ENCODE measurements at places on chromosomes 16 and 17.

GRCh38 chr16:31186176-31186575 lies 6.2 kb downstream of the FUS start:
- no peak for DNase-seq

DNA sequence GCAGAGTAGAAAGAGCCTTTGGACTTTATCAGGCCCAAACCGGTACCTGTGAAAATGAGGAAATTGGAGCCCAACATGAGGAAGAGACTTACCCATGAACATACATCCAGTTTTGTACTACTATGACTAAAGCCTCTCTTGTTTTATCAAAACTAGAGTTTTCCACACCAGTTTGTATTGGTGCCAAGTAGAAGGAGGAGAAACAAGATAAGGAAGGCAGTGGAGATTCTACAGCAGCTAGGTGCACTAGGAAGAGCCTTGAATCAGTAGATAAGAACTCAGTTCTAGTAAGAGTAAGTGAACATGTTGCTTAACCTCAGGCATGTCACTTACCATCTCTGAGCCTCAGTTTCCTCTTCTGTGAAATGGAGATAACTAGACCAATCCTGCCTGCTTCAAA lies 13.7 kb upstream of the TMEM132E start:
- no peak for DNase-seq

DNA sequence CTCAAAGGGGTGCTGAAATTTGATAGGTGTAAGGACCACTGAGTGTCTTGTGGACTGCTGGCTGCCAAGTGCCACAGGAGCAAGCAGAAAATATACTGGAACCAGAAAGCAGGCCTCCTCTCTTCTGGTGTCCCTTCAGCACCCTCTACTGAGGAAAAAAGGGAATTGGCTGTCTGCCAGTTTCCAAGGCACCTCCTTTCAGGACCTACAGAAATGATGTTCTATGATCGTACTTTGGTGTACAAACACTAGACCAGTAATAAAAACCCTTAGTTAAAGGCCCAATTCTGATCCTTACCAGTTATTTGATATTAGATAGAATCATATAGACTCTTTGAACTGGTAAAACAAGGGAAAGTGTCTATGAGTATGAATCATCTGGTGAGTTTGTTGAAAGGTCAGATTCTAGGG lies 35.8 kb upstream of the BCAS3 start:
- DNase-seq: peak; percentile 37

DNA sequence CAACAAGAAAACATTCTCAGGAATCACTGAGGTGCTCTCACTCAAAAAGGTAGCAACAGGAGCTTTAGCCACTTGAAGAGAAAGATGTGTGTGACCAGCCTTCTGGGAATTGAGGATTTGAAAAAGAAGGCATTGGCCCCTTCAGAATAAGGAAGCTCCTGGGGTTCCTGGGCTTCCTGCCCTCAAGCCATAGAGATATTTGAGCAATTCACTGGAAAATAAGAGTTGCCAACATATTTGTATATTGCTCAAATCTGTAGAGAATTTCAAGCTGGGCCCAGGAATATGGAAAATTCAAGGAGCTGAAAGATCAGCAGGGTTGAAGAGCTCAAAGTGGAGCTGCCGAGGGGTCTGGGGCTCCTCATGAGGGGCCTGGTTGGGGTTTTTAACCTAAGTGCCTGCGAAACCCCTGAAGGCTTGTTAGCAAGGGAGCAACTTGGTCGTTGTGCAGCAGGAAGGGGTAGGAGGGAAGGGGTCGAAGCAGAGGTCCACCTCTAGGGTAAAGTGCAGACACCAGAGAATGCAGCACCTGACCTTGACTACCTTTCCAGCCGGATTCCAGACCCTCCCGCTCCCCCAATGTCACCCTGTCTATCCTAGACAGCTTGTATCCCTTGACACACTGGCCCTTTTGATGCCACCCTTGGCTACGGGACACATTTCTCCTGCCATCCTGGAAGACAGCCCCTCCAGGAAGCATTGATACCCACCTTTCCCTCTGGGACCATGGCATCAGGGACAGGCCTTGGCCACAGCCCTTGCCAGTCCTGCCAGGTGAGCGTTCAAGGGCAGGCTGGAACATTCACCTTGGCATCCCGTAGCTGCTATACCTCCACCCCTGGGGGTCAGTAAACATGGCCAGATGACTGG lies 67.6 kb upstream of the SREBF1 start:
- no peak for DNase-seq

DNA sequence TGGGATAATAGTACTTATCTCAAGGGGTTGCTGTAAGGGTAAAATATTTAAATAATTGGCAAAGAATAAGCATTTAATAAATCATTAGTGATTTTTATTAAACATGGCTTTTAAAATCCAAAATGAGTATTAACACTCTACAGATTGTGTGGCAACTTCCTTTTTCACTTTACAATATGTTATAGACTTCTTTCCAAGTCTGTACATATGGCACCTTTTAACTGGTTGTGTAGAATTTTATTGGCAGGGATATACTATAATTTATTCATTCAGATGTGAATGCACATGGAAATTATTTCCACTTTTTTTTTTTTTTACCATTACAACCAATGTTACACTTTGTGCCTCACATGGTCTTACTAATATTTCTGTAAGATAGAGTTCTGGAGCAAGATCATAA lies 15.7 kb upstream of the NLRP1 start:
- no peak for DNase-seq

GRCh38 chr16:78137782-78138616 lies 38.5 kb downstream of the WWOX start:
- DNase-seq: no peak

- DNase-seq: no peak
These were observed 13.3 kb upstream of the CNEP1R1 start for GRCh38 chr16:50011707-50012106.

GRCh38 chr17:32464374-32464773 lies 20.1 kb downstream of the PSMD11 start:
- no peak for DNase-seq

DNA sequence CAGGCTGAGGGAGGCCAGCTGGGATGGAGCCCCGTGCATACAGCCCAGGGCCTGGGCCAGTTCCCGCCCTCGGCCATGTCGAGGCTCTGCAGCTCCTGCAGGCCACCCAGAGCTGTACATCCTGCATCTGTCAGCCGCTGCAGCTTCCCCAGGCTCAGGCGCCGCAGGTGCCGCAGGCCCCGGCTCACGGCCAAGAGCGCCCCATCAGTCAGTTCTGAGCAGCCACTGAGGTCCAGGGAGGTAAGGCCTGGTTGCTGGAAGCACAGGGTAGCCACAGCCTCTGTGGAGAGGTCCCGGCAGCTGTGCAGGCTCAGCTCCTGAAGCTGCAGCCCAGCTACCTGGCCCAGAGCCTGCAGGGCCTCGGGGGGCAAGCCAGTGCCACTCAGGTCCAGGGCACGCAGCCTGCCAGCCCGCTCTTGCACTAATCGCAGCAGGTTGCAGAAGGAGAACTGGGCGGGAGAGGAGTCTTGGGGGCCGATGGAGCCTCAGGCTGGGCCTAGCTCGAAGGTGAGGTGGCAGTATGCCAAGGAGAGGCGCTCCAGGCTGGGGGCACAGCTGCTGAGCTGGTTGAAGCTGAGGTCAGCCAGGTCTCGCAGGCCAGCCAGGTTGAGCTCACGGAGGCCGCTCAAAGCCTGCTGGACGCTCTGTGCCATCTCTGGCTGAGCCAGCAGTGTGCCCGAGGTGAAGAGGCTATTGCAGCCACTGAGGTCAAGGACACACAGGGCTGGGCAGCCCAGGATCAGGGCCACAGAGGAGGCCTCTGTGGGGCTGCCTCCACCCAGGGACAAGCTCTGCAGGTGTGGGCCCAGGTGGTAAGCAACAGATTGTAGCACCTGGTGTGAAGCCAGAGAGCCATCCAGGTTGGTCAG lies 11.4 kb downstream of the ELMO3 start:
- DNase-seq: no peak

DNA sequence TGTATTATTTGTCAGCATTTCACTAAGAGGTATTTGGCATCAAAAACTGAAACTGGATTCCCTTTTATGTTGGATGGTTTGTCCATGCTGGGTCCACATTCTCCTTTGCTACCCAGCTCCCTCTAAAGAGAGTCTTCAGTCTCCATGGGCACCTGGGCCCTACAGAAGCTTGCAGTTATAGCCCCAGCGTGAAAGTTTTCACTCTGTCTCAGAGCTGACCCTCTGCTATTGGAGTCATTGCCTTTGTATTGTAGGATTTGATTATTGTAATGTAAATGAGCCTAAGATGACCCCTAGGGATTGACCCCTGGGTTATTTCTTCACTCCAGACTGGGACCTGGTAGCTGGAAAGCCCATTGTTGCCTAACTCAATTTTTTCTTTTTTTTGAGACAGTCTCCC lies 1026.5 kb upstream of the EEF2KMT start:
- DNase-seq: no peak

GRCh38 chr16:67594256-67594915 lies 32.1 kb downstream of the CTCF start:
- no peak for DNase-seq

- DNase-seq: no peak
These were observed 7.3 kb upstream of the BLMH start for GRCh38 chr17:30299000-30299399.

GRCh38 chr16:50879873-50880695 lies 138.2 kb downstream of the CYLD start:
- peak; percentile 65 for DNase-seq

- no peak for DNase-seq
These were observed 110.0 kb upstream of the CIBAR2 start for GRCh38 chr16:85222155-85222863.

DNA sequence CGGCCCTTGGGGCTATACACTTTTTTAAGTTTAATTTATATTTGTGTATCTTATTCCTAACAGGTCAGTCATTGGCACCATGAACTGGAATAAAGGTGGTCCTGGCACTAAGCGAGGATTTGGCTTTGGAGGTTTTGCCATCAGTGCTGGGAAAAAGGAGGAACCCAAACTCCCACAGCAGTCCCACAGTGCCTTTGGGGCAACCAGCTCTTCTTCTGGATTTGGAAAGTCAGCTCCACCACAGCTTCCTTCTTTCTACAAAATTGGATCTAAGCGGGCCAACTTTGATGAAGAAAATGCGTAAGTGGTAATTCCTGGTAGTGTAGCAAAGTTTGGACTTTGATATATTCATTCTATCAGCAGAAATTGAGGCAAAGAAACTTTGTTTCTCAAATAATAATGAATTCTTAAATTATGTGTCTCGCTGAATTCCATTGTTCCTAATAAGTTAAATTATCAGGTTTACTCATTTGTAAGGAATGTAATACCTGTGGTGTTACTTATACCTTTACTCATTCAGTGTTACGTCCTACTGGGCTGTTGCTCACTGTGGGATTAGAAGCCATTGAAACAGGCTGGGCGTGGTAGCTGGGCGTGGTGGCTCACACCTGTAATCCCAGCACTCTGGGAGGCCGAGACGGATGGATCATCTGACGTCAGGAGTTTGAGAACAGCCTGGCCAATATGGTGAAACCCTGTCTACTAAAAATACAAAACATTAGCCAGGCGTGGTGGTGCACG lies 13.2 kb downstream of the DDX42 start:
- DNase-seq: no peak

- no peak for DNase-seq
These were observed 153.2 kb upstream of the KCNJ18 start for GRCh38 chr17:21539146-21539545.

GRCh38 chr17:77892469-77893143 lies 65.9 kb upstream of the TNRC6C start:
- no peak for DNase-seq

- no peak for DNase-seq
These were observed 248.8 kb upstream of the ELAC2 start for GRCh38 chr17:13266606-13267005.

GRCh38 chr17:9432134-9432885 lies 143.3 kb downstream of the STX8 start:
- DNase-seq: no peak

GRCh38 chr17:74514632-74515334 lies 16.5 kb downstream of the CD300LB start:
- DNase-seq: peak; percentile 84

GRCh38 chr17:13749166-13749890 lies 147.6 kb upstream of the HS3ST3A1 start:
- no peak for DNase-seq

- DNase-seq: no peak
These were observed 1024.9 kb downstream of the KCNJ18 start for GRCh38 chr17:22717211-22717610.

DNA sequence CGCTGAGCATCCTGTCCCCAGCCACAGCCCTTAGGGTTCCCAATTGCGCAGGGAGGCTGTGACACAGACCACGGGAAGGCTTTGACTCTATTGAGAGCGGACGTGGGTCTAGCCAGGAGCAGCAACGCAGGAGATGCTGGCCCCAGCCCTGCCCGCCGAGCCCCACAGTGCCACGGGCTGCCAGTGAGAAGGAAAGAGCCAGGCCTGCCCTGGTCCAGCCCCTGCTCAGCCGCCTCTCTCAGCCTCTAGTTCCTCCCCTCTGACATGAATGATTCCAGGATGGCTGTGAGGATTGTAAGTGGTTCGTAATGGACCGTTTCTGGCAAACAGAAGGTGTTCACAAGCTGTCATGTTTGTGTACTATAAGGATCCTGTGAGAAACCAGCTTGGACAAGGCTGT lies 2.5 kb downstream of the BHLHA9 start:
- DNase-seq: no peak

DNA sequence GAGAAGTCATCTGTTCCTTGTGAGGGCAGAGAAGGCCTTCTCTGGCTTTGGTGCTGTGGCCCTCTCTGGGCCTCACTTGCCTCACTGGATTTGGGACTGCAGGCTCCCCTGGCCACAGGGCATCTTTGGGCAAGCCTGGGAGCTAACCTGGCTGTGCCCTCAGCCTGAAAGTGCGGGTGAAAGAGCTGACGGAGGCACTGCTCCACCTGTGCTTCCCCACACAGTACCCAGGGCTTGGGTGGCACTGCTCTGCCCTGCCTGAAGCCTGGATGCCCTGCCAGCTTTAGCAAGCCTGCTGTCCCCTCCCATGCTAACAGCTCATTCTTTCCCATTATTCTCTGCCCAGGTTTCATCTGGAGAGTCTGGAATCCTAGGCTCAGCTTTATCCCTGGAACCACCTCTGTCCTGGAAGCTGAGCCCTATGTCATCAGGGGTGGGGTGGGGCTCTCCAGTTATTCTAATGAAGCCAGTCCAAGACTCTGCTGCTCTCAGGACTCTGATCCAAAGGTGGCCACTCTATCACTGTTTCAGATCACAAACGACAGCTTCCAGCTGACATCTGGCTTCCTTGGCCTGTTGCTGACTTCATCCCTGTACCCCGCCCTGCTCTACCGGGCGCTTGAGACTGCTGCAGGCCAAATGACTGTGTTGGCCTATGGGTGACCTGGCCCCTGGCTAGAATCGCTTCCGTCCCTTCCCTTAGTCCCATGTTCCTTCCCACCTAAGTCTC lies 29.3 kb downstream of the HIC1 start:
- no peak for DNase-seq
